Mesendoderm (in vitro differentiated cells): ENCODE measurements at places on chromosomes 1 and 21.

- H3K27me3 ChIP-seq: no peaks in the 10 kb centered on the region
- no peak for DNase-seq
- H3K4me1 ChIP-seq: no peaks in the 10 kb centered on the region
- H3K4me3 ChIP-seq: no peak overlapping the region
- no peaks in the 10 kb centered on the region for H3K36me3 ChIP-seq
Observed at GRCh38 chr1:233569636-233570035, 44.3 kb upstream of the KCNK1 start.

GRCh38 chr1:77605246-77606026 lies 77.0 kb downstream of the ZZZ3 start:
- no peaks in the 10 kb centered on the region for H3K27me3 ChIP-seq
- H3K36me3 ChIP-seq: no peaks in the 10 kb centered on the region
- H3K4me1 ChIP-seq: no peaks in the 10 kb centered on the region
- no peak overlapping the region for H3K4me3 ChIP-seq
- no peak overlapping the region for H3K27ac ChIP-seq

- no peak overlapping the region for H3K4me3 ChIP-seq
- peak; percentile 61 for DNase-seq
- H3K4me1 ChIP-seq: no peaks in the 10 kb centered on the region
- no peaks in the 10 kb centered on the region for H3K27me3 ChIP-seq
- no peak overlapping the region for H3K27ac ChIP-seq
- no peaks in the 10 kb centered on the region for H3K36me3 ChIP-seq
Observed at GRCh38 chr1:205751036-205751651, 1.2 kb upstream of the NUCKS1 start.

GRCh38 chr1:55867304-55867843 lies 652.2 kb upstream of the USP24 start:
- no peaks in the 10 kb centered on the region for H3K27me3 ChIP-seq
- no peaks in the 10 kb centered on the region for H3K36me3 ChIP-seq
- H3K4me3 ChIP-seq: no peak overlapping the region
- H3K4me1 ChIP-seq: no peaks in the 10 kb centered on the region
- H3K27ac ChIP-seq: no peak overlapping the region
- no peak for DNase-seq

- no peak overlapping the region for H3K4me3 ChIP-seq
- H3K27me3 ChIP-seq: no peaks in the 10 kb centered on the region
- no peak overlapping the region for H3K27ac ChIP-seq
- no peaks in the 10 kb centered on the region for H3K36me3 ChIP-seq
- no peaks in the 10 kb centered on the region for H3K4me1 ChIP-seq
- no peak for DNase-seq
Observed at GRCh38 chr1:68101829-68102228, 51.4 kb upstream of the DIRAS3 start.

DNA sequence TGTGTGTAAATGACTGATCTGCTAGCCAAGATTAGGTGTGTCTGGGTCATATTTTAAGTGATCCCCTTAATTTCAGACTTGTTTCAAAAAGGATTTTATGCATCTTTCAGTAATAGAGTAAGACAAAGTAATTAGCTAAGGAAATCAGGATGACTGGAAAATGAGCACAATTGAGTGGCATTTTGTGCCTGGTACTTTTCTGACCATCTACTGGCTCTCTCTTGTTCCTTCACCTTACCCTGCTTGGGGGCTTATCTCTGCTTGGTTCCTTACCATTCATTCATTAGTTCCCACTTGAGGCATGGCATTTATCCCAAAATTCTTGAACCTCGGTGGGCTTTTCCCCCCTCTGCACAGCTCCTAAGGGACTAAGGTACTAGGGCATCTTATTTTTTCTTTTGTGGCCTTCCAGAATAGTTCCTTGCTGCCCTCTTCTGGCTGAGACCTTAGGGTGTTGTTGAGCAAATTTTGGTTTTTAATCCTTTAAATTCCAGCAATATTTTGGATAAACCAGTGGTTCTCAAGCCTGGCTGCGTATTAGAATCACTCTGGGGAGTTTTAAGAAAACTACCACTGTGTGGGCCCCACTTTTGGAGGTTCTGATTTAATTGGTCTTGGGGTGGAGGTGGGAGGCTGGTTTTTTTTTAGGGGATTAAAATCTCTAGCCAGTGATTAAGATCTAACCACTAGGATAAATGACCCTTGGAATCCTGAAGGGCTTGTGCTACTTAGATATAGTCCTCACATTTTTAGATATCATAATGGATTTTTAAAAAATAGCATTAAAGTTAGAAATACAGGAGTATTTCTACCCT lies 50.8 kb downstream of the HS2ST1 start:
- H3K4me3 ChIP-seq: no peak overlapping the region
- H3K4me1 ChIP-seq: no peaks in the 10 kb centered on the region
- no peak overlapping the region for H3K27ac ChIP-seq
- no peaks in the 10 kb centered on the region for H3K36me3 ChIP-seq
- H3K27me3 ChIP-seq: no peaks in the 10 kb centered on the region

GRCh38 chr1:1290238-1290731 lies 10.0 kb downstream of the SCNN1D start:
- H3K4me1 ChIP-seq: no peaks in the 10 kb centered on the region
- no peaks in the 10 kb centered on the region for H3K27me3 ChIP-seq
- H3K27ac ChIP-seq: no peak overlapping the region
- peak; percentile 82 for DNase-seq
- H3K4me3 ChIP-seq: no peak overlapping the region
- H3K36me3 ChIP-seq: no peaks in the 10 kb centered on the region

DNA sequence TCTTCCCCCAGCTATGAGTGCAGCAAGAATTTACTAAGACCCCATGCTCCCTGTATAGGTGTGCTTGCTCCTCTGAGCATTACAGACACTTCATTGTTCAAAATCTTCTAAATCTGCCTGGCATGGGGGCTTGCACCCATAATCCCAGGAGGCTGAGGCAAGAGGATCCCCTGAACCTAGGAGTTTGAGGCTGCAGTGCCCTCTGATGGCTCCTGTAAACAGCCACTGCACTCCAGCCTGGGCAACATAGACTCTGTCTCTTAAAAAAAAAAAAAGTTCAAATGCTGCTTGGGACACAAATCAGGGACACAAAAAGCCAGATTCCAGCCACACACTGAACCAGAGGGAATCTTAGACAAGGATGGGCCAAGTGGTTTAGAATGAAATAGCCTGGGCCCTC lies 3.4 kb upstream of the ACOT7 start:
- H3K27ac ChIP-seq: no peak overlapping the region
- H3K27me3 ChIP-seq: no peaks in the 10 kb centered on the region
- H3K4me1 ChIP-seq: peaks cover 6% of the 10 kb centered on the region
- no peak overlapping the region for H3K4me3 ChIP-seq
- no peak for DNase-seq
- no peaks in the 10 kb centered on the region for H3K36me3 ChIP-seq

GRCh38 chr1:98502937-98503336 lies 158.6 kb upstream of the SNX7 start:
- no peaks in the 10 kb centered on the region for H3K27me3 ChIP-seq
- no peaks in the 10 kb centered on the region for H3K36me3 ChIP-seq
- no peak for DNase-seq
- no peak overlapping the region for H3K27ac ChIP-seq
- H3K4me3 ChIP-seq: no peak overlapping the region
- H3K4me1 ChIP-seq: no peaks in the 10 kb centered on the region

GRCh38 chr21:36545776-36546511 lies 66.0 kb upstream of the CLDN14 start:
- H3K27me3 ChIP-seq: no peaks in the 10 kb centered on the region
- no peak overlapping the region for H3K4me3 ChIP-seq
- H3K27ac ChIP-seq: no peak overlapping the region
- no peaks in the 10 kb centered on the region for H3K36me3 ChIP-seq
- DNase-seq: no peak

- DNase-seq: no peak
- H3K4me3 ChIP-seq: no peak overlapping the region
- no peak overlapping the region for H3K27ac ChIP-seq
- H3K36me3 ChIP-seq: no peaks in the 10 kb centered on the region
Observed at GRCh38 chr1:116804736-116805135, 50.5 kb downstream of the CD2 start.

GRCh38 chr1:200365897-200366426 lies 43.9 kb downstream of the ZNF281 start:
- peak overlapping the region; percentile 43 for H3K27ac ChIP-seq
- H3K4me3 ChIP-seq: no peak overlapping the region
- H3K36me3 ChIP-seq: no peaks in the 10 kb centered on the region
- peaks cover 14% of the 10 kb centered on the region for H3K4me1 ChIP-seq

DNA sequence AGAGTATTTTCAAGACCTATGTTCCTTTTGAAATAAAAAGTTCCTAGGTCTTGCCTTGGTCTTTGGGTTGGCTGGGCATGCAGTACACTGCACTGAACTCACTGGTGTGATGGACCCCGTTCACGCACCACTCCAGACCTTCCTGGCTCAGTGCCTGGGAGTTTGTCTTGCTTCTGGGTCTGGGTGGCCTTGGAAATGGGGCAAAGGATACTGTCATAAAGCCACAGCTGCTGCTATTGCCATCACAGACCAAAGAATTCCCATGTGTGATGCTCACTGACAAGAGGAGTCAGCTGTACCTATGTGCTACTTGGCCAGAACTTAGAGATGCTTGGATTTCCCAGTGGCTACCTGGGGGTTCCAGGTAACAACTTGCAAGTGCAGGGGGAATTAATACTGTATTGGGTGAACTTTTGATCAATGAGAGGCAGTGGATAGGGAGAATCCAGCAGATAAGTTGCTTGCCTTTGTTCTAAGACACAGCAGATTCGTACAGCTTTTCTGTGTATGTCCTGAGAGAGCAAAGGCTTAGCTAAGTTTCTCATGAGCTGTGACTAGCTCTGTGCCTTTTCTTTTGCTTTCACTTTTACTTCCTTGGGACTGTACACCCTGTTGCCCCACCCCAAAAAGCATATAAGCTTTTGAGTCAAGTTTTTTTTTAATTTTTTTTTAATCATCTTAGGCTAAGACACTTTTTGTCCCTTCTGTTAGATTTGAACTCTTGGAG lies 115.3 kb downstream of the RUNX1 start:
- H3K36me3 ChIP-seq: no peaks in the 10 kb centered on the region
- H3K4me1 ChIP-seq: no peaks in the 10 kb centered on the region
- H3K27ac ChIP-seq: no peak overlapping the region
- H3K27me3 ChIP-seq: no peaks in the 10 kb centered on the region
- H3K4me3 ChIP-seq: no peak overlapping the region

GRCh38 chr1:101338714-101339430 lies 102.1 kb downstream of the S1PR1 start:
- no peak for DNase-seq
- no peak overlapping the region for H3K4me3 ChIP-seq
- H3K27ac ChIP-seq: no peak overlapping the region
- no peaks in the 10 kb centered on the region for H3K27me3 ChIP-seq

DNA sequence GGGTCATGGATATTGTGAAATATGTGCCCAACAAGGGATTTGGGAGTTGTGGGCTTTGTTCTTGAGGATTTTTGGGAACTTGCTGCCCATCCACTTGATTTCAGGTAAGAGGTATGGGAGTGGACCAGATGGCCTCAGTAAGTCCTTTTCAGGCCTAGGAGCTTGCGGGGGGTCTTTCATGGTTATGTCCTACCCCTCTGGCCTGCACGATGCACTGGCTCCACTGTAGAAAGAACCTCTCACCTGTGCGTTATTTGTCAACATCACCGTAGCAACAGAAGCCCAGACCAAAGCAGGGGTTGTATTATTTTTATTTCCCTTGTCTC lies 8.6 kb downstream of the RIIAD1 start:
- H3K27me3 ChIP-seq: no peaks in the 10 kb centered on the region
- no peak for DNase-seq
- H3K27ac ChIP-seq: no peak overlapping the region
- H3K4me3 ChIP-seq: no peak overlapping the region

GRCh38 chr1:51192213-51192843 lies 43.7 kb upstream of the RNF11 start:
- peak; percentile 82 for DNase-seq
- no peak overlapping the region for H3K4me3 ChIP-seq
- no peaks in the 10 kb centered on the region for H3K36me3 ChIP-seq

- DNase-seq: no peak
- H3K36me3 ChIP-seq: no peaks in the 10 kb centered on the region
- no peaks in the 10 kb centered on the region for H3K27me3 ChIP-seq
- no peaks in the 10 kb centered on the region for H3K4me1 ChIP-seq
Observed at GRCh38 chr1:31218705-31219104, 21.0 kb downstream of the NKAIN1 start.

- no peaks in the 10 kb centered on the region for H3K36me3 ChIP-seq
- no peaks in the 10 kb centered on the region for H3K27me3 ChIP-seq
- no peaks in the 10 kb centered on the region for H3K4me1 ChIP-seq
- DNase-seq: no peak
Observed at GRCh38 chr1:241557551-241558193, 25.5 kb downstream of the KMO start.

DNA sequence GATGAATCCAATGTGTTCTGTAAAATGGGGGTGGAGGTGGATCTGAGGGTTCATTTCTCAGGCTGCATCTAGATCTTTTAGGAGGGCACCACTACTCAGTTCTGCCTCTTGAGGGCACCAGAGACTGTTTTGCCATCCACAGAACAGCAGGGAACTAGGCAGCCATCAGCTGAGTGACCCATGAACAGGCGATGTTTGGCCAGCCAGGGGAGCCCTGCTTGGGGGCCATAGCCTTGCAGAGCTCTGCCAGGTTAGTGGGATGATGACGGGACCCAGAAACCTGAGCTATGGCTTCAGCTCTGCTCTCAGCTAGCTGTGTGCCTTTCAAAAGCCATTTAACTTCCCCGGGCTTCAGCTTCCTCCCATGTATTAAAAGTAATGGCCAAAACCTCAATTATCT lies 13.4 kb upstream of the NOS1AP start:
- H3K4me1 ChIP-seq: no peaks in the 10 kb centered on the region
- DNase-seq: peak; percentile 85
- no peaks in the 10 kb centered on the region for H3K27me3 ChIP-seq
- H3K4me3 ChIP-seq: no peak overlapping the region

DNA sequence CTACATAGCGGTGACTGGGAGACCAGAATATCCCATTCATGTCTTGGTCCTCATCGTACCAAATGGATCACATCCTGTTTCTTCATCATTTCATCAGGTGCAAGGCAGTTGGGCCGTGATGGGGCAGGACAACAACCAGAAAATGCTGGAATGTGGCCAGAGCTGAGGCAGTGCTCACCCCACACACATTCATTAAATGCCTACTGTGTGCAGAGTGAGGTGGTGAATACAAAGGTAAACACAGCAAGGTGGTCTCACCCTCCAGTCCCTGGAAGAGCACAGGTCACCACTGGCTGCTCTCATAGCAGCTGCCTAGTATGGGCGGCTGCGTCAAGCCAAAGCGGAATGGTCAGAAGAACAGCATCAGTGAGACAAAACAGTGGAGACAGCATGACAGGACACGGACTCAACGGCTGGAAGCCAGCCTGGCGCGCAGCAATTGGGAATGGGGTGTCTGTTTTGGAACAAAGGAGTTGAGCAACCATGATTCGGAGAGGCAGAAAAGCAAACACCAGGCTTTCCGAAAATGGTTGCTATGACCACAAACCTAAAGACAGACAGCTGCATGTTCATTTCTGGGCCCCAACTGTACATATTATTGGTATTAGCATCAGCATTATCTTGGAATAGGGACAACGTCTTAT lies 5.6 kb upstream of the ADAMTSL4 start:
- DNase-seq: no peak
- no peaks in the 10 kb centered on the region for H3K4me1 ChIP-seq
- no peak overlapping the region for H3K27ac ChIP-seq

DNA sequence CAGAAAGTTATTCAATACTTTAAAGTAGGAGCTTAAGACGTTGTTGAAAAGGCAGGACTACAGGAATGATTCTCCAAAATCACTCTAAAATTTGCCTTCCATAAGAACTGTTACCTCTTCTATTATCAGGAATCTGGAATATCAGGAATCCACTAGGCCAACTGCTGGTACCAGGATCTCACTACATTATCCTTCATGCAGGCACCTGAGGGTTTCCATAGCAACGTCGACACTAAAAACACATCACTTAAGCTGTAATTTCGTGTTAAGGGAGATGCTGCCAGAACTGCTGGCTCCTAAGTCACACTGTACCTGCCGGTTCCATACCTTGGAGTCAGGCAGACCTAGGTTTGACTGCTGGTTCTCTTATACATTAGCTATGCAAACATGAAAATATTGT lies 139.7 kb upstream of the C1orf87 start:
- no peaks in the 10 kb centered on the region for H3K36me3 ChIP-seq
- no peak overlapping the region for H3K27ac ChIP-seq
